Heart left ventricle (tissue), 16 donors: ENCODE measurements at places on chromosomes 16 and 17.

- DNase-seq: no peak
Observed at GRCh38 chr16:65312071-65312470, 190.2 kb upstream of the CDH11 start.

DNA sequence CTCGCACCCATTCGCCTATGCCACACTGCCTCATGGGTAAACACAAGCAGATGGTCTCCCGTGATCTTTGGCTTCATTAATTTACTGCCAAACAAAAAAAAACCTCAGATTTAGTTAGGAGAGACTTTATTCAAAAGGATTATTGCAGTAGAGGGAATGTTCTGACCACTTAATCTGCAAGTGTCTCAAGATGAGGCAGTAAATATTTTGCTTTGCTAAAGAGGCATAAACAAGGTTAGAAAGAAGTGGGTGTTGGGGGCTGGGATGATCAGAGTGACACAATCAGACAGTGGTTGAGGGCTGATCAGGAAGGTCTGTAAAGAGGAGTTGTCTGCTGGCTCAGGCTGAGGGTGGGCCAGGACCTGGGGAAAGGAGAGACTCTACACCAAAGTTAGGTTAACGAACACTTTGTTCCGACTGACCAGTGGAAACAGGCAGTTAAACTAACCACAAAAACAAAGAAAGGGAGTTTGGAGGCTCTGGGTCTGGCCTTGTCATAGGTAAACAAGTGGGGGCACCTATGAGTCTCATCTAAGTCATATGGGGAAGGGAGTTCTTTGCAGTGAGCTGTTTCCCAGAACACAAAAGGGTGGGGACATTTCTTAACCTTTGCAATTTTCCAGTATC lies 28.5 kb downstream of the HSD17B2 start:
- DNase-seq: no peak

DNA sequence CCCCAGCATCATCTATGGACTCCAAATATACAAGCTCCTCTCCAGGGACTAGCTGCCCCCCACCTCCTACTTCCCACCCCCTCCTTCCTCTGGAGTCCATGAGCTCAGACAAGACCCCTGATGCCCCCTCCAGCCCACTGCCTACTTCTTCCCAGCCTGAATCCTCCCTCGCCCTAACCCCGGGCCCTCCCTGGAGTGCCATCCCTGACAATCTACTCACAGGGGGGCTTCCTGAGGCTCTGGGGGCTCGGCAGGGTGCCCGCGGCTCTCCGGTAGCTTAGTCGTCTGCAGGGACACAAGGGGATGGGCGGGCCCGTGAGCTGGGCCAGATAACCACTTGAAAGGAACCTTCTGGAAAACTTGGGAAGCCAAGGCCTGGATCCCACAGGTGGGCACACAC lies 15.1 kb downstream of the MPP3 start:
- peak; percentile 17 for DNase-seq

DNA sequence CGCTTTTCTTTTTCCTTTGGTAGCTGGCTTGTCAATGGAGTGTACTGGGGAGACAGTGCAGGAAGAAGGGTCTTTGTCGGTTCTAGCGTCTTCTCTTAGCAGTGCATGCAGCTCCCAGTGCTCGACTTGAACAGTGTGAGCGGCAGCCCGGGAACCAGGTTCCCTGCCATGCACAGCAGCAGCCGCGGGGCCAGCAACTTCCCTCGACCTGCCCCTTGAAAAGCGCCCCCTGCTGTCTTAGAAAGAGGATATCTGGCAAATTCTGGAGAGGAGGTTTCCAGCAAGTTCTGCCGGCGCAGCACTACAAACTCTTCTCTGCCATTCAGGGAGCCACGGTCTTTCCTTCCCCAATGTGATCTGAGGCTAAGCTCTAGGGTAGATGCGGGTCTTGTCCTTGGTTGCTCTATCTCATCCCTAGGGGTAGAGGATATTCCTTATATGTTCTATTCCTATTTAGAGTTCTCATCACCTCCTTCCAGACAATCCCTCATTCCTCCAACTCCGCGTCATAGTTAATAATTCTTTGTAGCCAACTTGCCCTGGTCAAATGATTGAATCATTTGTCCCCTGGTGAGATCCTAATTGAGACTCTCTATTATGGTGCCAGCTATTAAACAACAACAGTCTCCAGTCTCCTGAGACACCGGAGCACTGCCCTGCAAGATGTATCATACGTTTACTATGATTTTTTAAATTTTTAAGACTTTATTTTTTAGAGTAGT lies 451.3 kb downstream of the PMP22 start:
- no peak for DNase-seq

DNA sequence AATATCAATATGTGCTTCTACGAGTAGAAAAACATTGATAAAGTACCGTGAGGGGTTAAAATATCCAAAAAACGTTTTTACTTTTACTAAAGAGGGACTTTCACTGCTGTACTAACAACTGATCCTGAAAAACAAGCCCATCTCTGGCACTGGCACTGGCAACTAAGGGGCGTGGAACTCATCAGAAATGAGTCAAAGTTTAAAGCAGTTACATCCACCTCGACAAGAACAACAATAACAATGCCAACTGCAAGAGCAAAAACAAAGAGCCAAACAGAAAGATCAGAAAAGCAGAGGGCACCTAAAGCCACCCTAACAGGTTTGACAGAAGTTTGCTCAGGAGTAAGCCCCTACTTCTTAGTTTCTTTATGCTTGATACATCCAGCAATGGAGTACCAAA lies 13.1 kb downstream of the MBTPS1 start:
- no peak for DNase-seq

DNA sequence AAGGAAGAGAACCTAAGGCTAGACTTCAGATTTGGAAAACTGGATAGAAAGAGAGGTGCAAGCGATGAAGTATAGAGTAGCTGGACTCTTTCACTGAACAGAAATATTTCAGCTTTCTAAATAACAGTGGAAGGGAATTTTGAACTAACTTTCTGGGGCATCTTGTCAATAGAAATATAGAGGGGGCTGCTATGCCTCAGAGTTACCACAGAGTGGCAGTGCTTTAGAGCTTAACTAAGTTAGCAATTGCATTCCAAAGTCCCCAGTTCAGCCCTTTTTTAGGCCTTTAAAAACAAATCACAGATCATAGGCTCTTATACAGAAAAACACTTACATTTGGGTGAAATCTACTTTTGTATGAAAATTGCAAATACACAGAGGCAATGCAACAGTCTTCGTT lies 154.2 kb upstream of the CDH8 start:
- DNase-seq: no peak

DNA sequence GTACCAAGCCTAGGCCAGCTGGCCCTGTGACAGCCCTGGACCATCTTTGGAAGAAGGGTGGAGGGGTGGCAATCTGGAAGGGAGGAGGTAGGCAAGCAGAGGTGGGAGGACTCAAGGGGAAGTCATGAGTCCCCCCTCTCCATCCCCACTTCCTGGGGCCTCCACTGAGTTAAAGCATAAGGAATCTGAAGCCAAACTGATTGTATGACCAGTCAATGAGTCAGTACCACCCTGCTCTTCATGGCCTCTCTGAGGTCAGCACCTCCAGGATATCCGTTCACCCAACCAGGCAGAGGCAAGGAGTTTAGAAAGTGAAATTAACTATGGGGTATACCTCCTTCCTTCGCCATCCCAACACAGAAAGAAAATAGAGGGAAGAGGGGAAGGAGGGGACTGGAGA lies 272.7 kb downstream of the SOX9 start:
- DNase-seq: no peak

GRCh38 chr16:67431775-67432505 lies 1.0 kb downstream of the HSD11B2 start:
- no peak for DNase-seq

- peak; percentile 33 for DNase-seq
Observed at GRCh38 chr17:82276938-82277337, 3.4 kb upstream of the CSNK1D start.

DNA sequence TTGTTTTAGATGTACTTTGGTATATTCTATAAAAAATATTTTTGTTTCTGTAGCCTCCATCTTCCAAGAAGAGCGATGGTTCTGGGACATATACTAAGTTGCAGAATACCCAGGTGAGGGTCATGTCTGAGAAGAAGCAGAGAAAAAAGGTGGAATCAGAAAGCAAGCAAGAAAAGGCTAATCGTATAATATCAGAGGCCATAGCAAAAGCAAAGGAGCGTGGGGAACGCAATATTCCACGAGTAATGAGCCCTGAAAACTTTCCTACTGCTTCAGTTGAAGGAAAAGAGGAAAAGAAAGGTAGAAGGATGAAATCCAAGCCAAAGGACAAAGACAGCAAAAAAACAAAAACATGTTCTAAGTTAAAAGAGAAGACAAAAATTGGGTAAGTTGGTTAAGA lies 154.6 kb downstream of the CHD9 start:
- DNase-seq: no peak

DNA sequence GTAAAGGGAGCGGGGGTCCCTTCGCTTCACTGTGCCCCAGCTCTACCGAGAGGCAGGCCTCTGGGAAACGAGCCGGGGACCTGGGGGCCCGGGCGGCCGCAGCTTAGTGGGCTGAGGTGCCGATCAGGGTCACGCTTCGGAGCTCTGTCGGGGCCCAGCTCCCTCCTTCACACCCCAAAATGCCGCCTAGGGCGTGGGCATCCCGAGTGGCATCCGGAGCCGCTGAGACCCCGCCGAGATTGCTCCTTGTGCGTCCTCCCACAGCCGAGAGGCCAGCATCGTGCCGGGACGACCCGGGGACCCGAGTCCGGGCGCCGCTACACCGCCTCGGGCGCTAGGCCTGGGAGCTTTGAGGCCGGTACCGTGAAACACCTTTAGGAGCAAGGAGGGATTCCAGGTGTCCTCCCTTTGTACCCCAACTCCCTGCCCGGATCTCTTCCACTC lies 1.3 kb downstream of the SALL1 start:
- no peak for DNase-seq

DNA sequence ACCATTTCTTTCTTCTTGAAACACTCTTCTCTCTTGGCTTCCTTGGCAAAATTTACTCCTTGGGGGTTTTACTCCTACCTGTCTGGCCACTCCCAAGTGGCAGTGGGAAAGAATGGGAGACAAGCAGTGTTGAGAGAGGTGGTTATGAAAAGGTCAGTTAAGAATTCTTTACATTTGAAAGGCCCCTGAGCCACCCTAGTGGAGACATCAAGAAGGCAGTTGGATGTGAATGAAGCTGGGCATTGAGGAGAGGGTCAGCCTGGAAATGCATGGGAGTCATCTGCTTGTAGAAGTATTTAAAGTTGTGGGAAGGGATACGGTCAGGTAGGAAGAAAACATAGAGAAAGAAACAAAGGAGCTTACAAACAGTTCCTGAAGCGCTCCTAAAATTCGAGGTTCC lies 42.3 kb upstream of the CCNF start:
- no peak for DNase-seq

- DNase-seq: no peak
Observed at GRCh38 chr17:28718333-28719020, 809 bp upstream of the RAB34 start.

DNA sequence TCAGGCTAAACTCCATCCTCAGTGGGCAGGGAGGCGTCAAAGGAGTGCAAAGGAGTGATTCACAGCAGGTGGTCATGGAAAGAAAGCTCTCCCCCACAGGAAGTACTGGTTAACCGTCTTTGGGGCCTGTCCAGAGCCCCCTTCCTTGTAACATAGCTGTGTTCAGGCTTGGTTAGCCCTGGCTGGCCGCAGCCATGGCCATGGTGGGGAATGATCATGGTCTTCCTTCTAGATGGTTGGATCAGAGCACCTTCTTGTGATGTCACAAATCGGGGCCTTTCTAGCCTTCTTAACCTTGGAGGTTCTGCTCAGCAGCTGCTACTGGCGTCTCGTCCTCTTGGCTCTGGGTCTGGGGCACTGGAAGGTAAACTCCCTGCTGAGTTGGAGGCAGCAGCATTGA lies 15.8 kb downstream of the NKD1 start:
- DNase-seq: no peak

GRCh38 chr17:74045608-74046280 lies 157.7 kb upstream of the RPL38 start:
- no peak for DNase-seq

DNA sequence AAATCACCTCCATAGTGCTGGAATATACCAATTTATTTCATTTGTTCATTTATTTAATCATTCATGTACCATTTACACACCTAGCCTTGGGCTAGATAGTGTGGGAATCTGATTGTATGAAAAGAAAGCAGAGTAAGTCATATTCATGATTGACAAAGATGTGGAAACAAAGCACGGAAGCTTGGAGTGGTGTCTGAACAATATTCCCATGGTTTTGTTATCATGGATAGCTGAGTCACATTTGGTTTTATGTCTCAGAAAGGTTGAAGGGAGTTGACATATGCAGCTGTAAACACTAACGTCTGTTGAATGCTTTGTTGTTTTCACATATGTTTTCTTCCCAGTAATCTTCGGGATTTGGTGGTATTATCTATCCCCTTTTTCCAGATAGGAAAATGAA lies 76.6 kb downstream of the MAP2K4 start:
- DNase-seq: no peak

DNA sequence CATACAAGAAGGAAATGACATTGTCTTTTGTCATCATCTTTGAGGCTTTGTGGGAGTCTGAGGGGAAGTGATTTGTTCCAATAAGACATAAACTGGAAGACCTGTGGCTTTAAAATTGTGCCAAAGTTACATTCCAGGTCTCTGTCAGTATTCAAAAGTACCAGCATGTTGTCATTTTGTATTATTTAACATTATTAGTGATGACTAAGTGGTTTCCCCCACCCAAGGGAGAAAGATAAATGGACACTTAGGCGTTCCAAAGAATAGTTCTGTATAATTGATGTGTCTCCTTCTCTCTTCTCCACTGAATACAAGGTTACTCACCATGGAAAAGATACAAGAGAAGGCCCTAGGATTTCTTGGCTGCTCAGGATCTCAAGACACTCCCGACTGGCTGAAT lies 3.8 kb downstream of the CFAP97D1 start:
- DNase-seq: no peak

GRCh38 chr17:40464392-40464855 lies 21.2 kb downstream of the IGFBP4 start:
- DNase-seq: peak; percentile 37

DNA sequence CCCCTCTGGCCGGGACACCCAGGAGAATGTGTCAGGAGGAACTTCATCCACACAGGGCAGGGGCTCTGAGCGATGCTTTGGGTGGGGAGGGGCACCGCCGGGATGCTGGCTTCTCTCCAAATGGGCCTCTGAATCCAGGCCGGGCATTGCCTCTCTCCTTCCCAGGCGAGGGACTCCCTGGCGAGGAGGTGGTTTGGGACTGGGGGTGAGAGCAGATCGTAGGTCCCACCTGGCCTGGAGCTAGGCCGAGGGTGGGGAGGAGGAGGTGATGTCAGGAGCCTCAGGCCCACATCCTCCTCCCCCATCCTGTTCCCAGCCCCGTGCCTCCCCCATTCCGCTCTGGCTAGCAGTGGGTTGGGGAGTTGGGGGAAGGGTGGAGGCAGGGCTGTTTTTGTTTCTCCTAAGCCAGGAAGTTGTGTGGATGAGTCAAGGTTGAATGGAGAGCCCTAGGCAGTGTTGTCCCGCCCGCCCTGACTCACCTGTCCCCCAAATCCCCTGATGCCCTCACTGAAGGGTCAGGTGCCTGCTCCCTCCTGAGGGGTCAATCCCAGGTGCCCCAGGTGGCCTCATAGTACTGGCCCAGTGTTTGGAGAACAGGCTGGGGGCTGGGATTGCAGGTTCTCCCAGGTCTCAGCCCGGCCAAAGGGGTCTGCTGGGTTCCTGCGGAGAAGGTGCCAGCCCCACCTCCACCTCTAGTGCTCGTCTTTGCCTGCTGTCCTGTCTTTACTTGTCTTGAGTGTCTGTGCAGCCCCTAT lies 2.8 kb downstream of the GRB7 start:
- no peak for DNase-seq
